Mucosa of descending colon (tissue), 3 donors: ENCODE measurements at places on chromosomes 7 and 10. TPM values are rescaled to one million over a fixed set of nuclear protein-coding genes. Genes with fewer than 3 reads are reported as not detected.
A peak's percentile ranks its signal among the peaks of the same experiment; 100 is the strongest.

The MKI67 gene
- 14.0 TPM for total RNA-seq

The PDZD7 gene
- total RNA-seq = 0.28 TPM

DNA sequence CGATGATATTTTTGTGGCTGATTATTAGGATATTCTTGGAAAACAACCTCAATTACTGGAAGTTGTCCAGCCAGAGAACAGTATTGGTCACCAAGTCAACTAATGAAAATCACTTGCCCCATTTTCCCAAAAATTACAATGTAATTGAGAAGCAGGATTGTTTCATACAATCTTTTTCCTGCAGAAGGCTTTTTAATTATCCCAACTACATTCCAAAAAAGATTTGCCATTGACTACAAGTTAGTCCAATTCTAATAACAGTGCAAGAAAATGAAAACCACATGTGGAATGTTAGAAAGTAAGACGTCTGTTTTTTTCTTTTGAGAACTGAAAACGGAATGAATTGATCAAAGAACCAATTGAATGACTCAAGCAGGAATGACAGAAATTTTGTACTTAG is 1195.8 kb downstream of the SORCS1 start:
- DNase-seq = no peak

DNA sequence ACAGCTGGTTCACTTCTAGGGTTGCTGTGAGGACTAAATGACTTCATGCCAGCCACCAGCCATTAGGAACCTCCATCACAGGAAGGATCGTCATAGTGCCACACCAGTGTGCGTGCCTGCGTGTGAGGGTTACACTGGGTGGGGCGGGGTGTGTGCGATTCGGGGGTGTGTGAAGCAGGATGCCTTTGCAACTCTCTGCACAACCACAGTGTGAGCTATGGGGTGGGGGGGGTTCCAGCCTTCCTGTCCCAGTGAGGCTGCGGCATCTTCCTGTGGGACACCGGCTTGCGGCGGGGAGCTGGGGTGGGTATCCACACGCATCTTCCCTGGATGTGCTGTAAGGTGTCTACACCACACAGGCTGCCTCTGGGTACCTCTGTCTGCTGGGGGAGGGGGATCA is 6.9 kb upstream of the ELFN1 start:
- DNase-seq = no peak

DNA sequence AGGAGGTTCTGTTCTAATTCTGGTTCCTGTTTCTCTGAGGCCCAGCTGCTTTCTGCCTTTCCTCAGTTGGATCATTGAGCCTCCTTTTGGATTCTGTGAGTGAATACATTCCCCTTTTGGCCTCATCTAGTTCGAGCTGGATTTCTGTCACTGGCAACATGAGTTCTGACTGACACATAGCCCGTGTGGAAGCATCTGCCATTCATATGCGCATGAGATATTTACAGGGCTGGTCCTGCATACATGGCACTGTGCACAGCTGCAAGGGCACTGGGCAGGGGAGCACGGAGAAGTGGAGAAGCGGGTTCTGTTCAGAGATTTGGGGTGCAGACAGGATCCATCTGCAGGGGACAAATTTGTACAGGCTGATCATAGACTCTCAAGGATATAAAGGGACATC is 352.8 kb downstream of the RPS24 start:
- no peak for DNase-seq

DNA sequence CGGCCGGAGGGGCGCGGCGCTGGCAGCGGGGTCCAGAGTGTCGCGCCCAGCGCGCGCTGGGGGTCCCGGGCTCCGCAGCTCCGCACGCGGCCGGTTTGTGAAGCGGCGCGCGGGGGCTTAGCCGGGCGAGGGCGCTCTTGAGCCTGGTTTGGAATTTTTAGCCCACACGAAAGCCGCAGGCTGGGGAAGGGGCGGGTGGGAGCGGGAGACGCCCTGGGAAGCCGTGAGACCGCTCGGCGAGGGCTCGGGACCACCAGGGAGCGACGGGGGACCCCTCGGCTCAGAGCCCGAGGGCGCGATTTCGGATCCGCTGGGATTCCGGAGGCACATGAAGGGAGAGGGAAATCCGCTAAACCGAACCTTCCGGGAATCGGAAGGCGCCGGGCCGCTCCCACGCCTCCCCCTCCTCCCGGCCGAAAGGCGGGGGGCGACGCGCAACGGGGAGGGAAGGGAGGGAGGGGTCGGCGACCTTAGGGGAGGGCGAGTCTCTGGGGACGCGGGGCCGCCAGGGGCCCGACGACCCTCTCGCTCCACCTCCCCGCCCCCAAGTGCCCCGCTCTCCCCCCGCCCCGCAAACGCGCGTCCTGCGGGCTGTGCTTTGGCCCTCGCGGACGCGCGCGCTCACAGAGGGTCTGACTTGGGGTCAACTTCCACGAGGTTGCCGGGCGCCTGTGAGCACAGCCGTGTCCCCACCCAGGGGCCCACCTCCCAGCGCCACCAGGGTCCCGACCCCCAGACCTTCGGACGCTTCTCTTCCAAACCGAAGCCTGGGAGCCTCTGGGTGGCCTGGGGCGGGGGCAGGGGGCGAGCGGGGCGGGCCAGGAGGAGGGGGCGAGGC is 5.1 kb upstream of the ELFN1 start:
- DNase-seq = peak; percentile 68

DNA sequence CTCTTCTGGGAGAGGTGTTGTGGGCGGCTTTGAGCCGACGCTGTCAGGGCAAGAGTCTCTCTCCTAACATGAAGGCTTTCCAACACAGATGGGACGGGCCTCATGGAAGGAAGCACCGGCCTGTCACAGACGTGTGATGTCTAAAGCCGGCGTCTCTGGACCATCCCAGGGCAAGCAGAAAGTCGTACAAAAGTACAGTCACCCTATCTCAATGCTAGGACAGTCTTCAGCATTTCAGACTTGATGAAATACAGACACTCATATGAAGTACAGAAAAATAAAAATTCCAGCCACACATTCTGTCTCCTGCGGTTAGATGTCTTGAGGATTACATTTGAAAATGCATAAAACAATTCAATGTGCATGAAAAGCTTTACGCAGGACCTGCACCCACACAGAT is 30.6 kb downstream of the CYP2W1 start:
- DNase-seq = no peak

- no peak for DNase-seq
Observed at GRCh38 chr10:113213035-113213434, 263.0 kb downstream of the TCF7L2 start.

GRCh38 chr7:131424219-131424822 is 96.6 kb downstream of the MKLN1 start:
- peak; percentile 42 for DNase-seq

DNA sequence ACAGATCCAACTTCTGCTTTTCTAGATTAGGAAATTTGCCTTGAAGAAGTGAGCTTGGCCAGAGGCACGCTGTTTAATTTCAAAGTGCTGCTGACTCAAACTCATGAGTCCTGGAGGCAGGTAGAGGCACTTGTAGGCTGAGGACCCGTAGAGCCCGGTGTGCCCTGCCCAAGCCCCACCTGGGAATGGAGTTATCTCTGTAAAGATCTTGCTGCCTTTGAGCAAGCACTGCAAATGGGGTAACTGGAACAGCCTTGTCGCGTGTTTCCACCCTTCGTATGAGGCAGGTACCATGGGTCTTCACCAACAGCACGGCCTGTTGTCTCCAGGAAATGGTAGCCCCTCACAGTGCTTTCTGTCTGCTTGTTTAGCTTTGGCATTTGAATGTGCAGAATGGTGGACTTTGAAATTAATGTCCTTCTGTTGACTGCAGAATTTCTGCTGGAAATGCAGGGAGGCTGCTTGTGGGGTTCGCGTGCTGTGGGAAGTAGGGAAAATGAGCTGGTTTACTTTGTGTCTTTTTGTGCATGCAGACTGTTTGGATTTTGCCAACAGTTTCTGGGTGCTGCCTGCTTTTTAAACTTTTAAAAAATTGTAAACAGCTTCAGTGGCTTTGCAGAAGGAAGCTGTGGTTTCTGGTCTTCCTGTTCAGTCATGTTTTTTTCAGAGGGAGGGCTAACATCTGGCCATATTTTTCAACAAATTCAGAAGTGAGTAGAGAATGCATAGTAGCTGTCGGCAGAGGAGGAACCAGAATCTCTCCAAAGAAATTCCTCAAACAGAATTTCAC is 27.2 kb downstream of the CCM2 start:
- DNase-seq = no peak

GRCh38 chr7:150855046-150855445 is 2.7 kb downstream of the AOC1 start:
- DNase-seq = no peak

- DNase-seq = no peak
Observed at GRCh38 chr7:17027143-17027788, 145.5 kb upstream of the AGR3 start.
